Activated CD8-positive, alpha-beta memory T cell treated with anti-CD3 and anti-CD28 coated beads, Interleukin-2, amount 10 ng/mL, durations not matched to agents 7 days and 5 days (primary cell): ENCODE measurements at places on chromosomes 12 and 14. TPM values are rescaled to one million over a fixed set of nuclear protein-coding genes. Genes with fewer than 3 reads are reported as not detected.

Gene KLRD1
- total RNA-seq, result 60.0 TPM

Gene SSPN
- total RNA-seq, result not detected

Gene FZD10
- not detected for total RNA-seq

Gene E2F7
- 26.1 TPM for total RNA-seq

Gene PEBP1
- 93.7 TPM for total RNA-seq

Gene PRPH
- total RNA-seq, result 0.35 TPM

Gene CCDC197
- 0.14 TPM for total RNA-seq

Gene COX6A1
- total RNA-seq, result 408 TPM

Gene VASH1
- 3.3 TPM for total RNA-seq

Gene LRRIQ1
- total RNA-seq, result not detected

Gene KERA
- total RNA-seq, result not detected

Gene PNP
- 173 TPM for total RNA-seq

Gene CLEC2A
- total RNA-seq, result not detected

Gene HCAR2
- not detected for total RNA-seq

Gene TGM1
- total RNA-seq, result 3.0 TPM

Gene CHFR
- total RNA-seq, result 89.7 TPM

Gene ARHGEF25
- 0.84 TPM for total RNA-seq

Gene ASCL1
- total RNA-seq, result not detected
